ENCODE measurements at places on chromosomes 12 and 14. TPM values are rescaled to one million over a fixed set of nuclear protein-coding genes. Genes with fewer than 3 reads are reported as not detected.

- no peak for DNase-seq
Observed at GRCh38 chr14:100424504-100425428, 101.6 kb downstream of the SLC25A47 start.

The VRTN gene
- total RNA-seq = not detected

DNA sequence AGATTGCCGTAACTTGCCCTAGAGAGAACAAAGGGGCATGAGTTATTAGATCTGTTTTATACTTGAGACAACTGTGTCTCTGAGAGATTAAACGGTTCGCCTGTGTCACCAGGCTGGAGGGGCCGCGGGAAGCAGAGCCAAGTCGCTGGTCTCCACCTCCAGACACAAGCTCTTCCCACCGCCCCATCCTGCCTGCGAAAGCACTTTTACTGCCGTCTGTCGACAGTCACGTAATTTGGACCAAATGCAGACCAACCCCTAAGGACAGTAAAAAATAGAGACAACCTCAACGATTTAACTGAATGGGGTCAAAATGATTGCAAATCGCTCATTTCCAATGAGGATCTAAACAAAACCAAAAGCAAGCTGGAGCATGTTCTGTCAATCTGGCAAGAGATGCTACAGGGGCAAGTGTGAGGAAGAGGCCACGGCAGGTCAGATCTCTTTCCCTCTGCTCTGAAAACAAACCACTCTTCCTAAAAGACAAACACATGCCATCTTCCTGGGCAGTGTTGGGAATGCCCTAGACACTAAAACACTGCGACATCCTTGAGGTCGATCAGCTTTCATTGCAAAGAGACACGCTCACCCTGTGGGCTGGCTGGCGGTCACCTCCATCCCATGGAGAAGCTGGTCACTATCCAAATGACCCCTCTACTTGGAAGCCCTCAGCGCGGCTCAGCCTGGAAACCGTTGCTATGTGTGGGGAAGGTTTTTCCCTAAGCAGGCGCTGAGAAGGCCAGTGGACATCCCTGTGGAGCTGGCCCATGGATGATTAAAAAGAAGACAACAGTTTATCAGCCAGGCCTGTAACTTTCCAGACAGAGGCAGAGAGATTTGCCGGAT, 17.1 kb downstream of the GSC start:
- DNase-seq = no peak

DNA sequence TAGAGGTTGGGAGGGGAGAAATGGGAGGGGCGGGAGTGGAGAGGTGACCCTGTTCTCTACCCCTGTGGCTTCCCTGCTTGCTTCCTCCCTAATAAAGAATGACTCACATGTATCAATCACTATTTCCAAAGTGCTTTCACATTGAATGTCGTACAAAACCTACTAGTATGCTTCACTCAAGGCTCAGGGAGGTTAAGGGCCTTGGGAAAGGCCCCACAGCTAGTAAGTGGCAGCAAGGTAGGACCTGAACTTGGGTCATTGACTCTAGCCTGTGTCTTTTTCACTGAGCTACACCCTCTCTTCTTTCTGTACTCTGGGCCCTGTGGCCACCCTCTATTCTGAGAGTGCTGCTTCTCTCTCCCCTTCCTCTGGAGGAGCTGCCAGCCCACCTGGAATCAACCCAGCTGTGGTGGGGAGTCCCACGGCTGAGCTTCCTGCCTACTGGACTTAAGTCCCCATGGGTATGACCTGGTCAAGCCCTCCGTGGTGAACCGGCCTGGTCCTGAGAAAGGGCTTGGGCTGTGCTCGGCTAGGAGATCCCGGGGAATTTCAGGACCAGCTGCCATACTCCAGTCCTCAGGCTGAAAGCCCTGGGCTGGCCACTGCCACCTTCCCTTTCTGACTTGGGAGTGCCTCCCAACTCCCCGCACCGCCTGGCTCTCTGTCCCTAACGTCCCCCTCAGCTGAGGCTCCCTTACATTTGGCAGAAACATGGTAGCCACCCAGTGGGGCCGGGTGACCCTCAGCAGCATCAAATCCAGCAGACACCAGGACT, 13.0 kb downstream of the SLC48A1 start:
- no peak for DNase-seq

The RNASE1 gene
- 139 TPM for total RNA-seq

GRCh38 chr14:30678926-30679431, 56.9 kb downstream of the SCFD1 start:
- DNase-seq = no peak

DNA sequence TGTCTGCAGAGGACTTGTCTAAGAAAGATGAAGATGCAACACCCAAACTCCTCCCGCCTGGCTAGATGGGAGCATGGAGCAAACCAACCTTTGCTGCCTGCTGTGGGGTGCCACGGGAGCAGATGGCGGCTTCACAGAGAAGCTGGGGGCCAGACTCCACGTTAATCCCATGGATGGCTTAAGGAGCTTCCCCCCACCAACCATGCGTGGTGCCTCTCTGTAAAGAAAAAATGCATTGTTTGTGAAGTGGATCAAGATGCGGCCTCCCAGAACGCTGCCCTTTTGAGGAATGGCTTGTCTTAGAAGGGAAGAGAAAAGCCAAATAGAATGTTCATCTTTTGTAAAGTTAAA, 15.6 kb downstream of the MVK start:
- no peak for DNase-seq

DNA sequence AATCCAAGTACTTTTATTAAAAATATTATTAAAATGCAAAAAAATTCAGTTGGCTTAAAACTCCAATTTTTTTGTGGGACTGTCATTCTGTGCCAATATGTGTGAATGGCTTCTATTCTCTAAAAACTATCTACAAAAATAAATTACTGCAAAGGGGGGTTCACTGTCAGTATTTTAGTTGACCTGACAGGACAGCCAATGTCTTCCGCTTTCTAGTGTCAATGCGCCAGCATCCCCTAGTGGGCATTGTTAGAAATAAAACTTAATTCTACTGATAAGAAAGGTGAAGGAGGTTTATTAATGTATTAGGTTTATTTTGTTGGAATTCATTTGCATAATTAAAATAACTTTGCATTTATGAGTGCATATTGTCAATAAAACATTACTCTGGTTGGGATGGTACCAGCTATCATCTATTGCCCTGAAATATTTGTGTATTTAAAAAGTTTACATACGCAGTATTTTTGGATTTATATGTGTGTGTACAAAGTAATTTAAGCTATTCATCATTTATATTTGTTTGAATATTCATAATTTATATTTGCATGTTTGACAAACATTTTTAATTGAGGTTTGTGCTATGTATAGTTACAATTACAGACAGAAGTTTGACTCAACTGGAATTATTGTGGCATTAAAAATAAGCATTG, 527.2 kb downstream of the FLRT2 start:
- no peak for DNase-seq

- DNase-seq = no peak
Observed at GRCh38 chr12:4082809-4083403, 190.7 kb upstream of the CCND2 start.

- DNase-seq = no peak
Observed at GRCh38 chr12:42812086-42812485, 222.5 kb upstream of the PRICKLE1 start.

All from urinary bladder (tissue), 4 donors.